WTC11 (cell line): ENCODE measurements at places on chromosomes 2 and 18. TPM values are rescaled to one million over a fixed set of nuclear protein-coding genes. Genes with fewer than 3 reads are reported as not detected.

CHN1 gene
- total RNA-seq = 26.1 to 30.0 TPM (median 28.0 TPM) in 3 replicates

GALNT3 gene
- total RNA-seq = 19.4 to 20.6 TPM (median 20.5 TPM) in 3 replicates

DNA sequence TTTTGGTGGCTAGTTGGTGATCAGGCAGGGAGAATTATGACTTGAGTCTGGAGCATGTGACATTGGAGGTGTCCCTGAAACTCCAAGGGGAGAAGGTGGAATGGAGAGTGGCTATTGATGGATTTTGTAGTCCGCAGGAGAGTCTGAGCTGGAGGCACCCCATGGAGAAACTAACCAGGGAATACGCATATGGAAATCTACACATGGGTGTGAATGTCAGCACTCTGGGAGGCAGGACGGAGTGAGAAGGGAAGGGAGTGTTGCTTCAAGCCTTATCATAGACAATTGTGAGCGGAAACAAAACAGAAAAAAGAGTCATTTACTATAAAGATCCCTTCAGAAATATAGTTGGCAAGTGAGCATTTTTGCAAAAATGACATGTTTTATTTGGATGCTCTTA, 667 bp upstream of the SCYGR4 start:
- no peak for DNase-seq

- DNase-seq = no peak
These were observed 851.1 kb downstream of the SLC4A3 start for GRCh38 chr2:220478305-220479058.

DNA sequence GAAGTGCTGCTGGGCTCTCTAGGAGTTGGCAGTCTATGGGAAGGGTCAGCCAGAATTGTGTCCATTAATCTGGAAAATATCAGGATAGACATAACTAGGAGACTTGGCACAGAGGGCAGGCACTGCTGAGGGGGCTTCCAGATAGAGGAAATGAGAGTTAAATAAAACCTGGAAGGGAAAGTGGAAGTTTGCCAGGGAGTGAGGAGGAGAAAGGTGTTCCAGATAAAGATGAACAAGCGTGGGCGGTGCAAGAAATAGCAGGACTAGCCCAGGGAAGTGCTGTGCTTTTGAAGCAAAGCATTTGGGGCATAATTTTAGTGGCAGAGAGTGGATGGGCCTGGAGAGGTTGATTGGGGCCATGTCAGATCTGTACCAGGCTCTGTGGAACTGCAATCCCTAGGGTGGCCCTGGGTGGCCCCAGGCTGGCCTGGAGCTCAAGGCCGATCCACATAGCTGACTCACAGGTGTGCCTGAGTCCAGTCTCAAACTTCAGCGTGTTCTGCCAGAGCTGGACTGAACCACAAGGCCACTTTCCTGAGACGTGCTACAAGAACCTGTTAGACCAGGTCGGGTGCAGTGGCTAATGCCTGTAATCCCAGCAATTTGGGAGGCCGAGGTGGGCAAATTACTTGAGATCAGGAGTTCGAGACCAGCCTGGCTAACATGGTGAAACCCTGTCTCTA, 26.9 kb downstream of the GALM start:
- DNase-seq = no peak

- DNase-seq = no peak
These were observed 908.1 kb upstream of the FANCL start for GRCh38 chr2:59149271-59149670.
